ENCODE measurements at places on chromosomes 2 and 18.

DNA sequence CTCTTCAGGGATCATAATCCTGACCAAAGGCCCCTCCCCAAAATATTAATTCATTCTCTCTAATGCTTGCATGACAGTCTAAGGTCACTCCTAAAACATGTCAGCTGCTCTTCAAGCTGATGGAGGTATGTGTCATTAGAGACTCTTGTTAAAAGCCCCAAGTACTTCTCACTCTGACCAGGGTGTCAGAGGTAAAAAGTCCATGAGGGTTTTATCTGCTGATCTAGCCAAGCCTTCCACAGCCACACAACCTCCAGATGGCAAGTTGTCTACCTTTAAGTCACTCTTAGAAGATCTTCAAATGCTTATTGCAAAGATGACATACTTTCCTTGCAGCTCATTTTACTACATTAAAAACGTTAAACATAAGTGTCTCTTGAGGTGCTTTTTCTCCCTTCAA is 83.6 kb upstream of the ETAA1 start:
- DNase-seq: no peak

DNA sequence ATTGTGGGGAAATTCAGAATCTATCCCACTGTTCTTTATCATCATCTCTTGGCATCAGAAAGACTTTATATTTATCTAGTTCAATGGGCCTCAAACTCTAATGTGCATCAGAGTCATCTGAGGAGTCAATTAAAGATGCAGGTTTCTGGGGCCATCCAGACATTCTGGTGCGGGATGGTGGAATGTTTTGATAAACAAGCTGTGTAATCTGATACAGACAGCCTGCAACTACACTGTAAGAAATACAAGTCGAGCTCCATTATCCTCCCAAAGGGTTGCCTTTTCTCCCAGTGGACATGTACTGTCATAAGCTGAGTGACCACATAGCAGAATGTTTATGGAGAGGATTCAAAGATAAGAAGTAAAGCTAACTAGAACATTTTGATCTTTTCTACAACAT is 515.3 kb upstream of the DCC start:
- no peak for DNase-seq

DNA sequence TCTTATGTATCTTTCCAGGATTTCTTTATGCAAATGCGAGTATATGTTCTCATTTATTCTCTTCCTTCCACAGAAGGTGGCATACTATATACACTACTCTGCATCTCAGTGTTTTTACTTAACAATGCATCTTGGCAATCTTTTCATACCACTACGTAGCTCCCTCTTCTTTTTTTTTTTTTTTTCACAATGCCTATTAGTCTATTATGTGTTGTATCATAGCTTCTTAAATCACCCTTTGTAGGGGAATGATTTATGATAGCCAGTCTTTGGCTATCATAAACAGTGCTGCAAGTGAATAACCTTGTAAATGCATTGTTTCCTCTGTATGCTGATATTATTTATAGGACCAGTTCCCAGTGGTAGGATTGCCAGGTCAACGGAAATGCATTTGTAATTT is 204.2 kb downstream of the BABAM2 start:
- DNase-seq: no peak

GRCh38 chr2:136130511-136130910 is 12.6 kb upstream of the CXCR4 start:
- no peak for DNase-seq

GRCh38 chr2:219433666-219434467 is 776 bp upstream of the SPEG start:
- DNase-seq: no peak

DNA sequence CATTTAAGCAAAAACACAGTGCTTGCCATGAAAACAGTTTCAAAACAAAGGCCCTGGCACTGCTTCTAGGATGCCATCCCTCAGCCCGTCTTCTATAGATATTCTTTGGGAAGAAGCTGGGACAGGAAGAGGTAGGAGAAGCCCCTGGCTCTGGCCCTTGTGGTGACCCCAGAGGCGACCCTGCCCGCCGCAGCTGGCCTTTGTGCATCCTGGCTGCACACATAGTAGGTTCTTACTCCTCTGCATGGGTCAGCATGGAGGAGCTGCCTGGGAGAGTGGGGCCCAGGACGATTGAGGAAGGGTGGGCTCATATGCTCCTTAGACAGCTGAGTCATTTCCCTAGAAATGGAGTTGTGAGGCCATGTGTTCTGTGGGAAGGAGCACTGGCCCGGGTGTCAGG is 44.4 kb upstream of the OTOF start:
- DNase-seq: no peak

DNA sequence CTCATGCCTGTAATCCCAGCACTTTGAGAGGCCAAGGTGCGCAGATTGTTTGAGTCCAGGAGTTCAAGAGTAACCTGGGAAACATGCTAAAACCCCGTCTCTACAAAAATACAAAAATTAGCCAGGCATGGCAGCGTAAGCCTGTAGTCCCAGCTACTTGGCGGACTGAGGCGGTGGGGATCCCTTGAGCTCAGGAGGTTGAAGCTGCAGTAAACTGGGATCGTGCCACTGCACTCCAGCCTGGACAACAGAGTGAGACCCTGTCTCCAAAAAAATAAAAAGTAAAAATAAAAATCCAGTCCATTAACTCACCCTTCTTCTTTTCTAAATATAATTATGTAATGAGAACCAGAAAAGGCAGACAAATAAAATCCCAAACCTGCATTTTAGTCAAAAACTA is 8.2 kb downstream of the BAZ2B start:
- DNase-seq: no peak

- no peak for DNase-seq
Observed at GRCh38 chr18:1513519-1513918, 608.8 kb downstream of the ADCYAP1 start.

GRCh38 chr2:217412277-217412676 is 552.4 kb upstream of the TNP1 start:
- no peak for DNase-seq

GRCh38 chr2:177327009-177327408 is 62.5 kb upstream of the NFE2L2 start:
- DNase-seq: no peak

GRCh38 chr2:193895226-193895625 is 1700.5 kb upstream of the TMEFF2 start:
- no peak for DNase-seq

GRCh38 chr2:3035385-3036050 is 342.1 kb downstream of the EIPR1 start:
- no peak for DNase-seq

DNA sequence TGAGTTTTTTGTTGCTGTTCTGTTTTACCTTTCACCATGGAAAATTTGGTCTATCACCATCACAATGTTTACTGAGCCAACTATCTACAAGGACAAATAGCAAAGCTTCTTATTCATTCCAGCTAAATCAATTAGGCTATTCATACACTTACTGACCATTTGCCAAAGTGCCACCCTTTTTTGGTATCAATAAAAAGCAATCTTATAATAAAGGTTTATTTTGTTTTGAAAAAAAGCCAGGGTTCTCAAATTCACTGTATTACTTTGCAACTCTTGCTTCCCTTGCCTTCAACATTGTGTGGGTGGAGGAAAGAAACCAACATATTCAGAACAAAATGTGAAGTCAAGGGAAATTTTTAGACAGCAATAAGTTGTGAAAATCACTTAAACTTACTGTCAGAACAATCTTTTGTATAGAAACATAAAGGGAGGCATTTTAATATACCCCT is 15.3 kb downstream of the PELI1 start:
- DNase-seq: no peak

DNA sequence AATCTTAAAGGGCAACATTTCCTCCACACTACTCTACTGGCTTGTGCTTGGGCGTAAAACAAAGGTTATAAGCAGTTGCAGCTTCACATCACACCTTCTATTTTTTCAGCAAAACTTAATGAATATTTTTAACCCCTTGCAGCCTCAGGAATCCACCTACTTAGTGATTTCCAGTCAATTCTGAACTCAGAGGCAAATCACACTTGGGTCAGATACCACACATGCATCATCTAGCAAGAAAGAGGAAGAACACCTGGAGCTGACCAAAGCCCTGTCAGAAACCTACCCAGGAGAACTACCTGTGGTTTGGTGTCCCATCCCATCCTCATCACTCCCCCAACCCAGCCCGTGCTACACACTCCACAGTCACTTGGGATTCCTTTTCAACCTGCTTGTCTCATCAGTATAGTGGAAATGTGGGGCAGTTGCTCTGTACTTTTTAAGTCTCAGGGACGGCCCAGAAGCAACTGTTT is 25.5 kb downstream of the PIAS2 start:
- no peak for DNase-seq

- no peak for DNase-seq
Observed at GRCh38 chr18:49646873-49647272, 85.0 kb downstream of the LIPG start.

DNA sequence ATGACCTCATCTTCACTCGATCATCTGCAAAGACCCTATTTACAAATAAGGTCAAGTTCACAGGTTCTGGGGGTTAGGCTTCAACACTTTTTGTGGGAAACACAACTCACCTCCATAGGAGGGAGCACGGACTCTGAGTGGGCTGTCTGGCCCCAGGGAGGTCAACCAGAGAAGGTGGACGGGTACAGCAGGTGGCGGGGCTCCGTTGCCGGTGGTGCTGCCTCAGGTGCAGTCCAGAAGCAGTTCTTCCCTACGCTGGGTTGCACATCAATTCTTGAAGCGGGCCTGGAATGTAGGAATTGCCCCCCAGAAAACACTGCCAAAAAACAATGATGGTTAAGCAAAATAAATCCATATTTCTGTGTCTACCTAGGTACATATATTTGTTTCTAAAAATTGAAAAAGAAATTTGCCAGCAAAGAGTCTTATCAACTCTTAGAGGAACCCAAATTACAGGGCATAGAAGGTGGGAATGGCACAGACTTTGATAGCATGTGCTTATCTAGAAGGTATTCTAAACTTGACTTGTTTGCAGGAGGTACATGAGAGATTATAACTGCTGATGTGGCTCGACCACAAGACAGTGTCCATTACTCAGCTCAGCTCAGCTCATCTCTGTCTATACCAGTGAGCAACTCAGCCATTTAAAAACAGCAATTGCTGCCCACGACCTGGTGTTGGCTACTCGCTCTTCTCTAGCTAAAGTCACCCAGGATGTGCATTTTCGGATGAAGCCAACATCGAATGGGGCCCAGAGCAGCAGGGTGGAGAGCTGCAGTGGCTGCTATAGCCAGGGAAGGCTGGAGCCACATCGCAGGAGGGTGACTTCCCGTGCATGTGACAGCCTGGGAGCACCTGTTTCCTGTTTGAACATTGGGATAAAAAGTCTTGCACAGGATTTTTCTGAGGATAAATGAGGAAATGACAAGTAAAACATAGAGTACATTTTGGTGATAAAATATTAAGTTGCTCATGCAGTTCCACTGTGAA is 128.7 kb downstream of the RNF144A start:
- no peak for DNase-seq

DNA sequence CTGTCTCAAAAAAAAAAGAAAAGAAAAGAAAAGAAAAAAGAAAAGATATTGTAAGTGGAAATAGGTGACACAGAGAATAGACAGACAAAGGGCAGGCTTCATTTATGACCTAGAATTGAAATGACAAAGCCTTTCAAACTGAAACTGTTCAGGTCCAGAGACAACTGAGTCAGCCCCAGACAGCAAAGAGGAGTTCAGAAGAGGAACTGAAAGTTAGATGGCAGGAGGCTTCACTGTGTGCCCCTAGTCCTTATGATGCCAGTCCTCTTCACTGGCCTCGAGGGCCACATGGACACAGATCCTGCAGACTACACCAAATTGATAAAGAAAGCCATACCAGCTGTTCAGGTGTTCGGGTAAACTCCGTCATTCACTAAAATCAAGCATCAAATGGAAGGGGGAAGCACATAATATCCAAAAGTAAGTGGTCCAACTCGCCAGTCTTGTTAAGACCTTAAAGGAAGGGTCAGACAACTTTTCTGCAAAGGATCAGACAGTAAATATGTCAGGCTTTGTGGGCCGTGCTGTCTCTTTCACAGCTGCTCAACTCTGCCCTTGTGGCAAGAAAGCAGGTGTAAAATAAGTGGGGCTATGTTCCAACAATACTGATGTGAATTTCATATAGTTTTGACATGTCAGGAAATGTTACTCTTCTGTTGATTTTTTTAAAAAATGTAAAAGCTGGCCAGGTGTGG is 231.9 kb upstream of the MGAT5 start:
- no peak for DNase-seq

GRCh38 chr2:168694866-168695265 is 107.6 kb upstream of the NOSTRIN start:
- no peak for DNase-seq

DNA sequence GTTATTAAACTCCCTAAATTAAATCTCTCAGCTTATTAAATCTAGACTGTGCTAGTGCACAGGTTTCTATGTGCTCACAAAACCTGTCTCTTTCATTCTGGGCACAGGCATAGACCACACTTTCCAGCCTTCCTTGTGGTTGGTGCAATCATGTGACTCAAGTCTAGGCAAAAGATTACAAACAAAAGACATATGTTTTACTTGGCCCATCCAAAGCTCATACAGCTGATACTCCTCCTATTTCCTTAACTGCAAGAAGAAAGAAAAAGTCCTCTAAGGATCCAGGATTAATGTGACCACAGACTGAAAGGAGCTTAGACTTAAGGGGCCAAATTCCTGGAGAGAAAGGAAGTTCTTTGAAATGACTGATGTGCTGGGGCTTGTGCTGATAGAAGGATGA is 731.3 kb upstream of the RAB6C start:
- no peak for DNase-seq

GRCh38 chr2:181218401-181218821 is 238.0 kb downstream of the UBE2E3 start:
- no peak for DNase-seq

- DNase-seq: no peak
Observed at GRCh38 chr2:31199206-31199605, 18.1 kb downstream of the CAPN14 start.

DNA sequence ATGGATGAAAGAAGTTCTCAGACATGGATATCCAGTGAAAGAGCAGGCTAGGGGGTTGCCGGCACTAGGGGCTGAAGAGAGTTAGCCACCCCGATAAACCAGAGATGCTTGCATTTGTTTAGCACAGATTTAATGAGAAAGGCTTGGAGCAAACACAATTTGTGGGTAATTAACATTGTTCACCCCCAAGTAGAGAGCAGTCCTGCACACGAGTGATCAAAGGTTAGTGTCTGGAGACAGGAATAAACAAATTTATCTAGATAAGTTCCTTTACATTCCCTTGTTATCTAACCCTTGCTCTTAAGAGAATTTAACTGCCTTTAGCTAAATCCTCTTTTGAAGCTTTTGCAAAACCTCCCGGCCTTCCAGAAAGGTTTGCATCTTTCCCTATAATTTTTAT is 23.9 kb downstream of the HTR2B start:
- DNase-seq: no peak

GRCh38 chr2:179180242-179180641 is 84.4 kb downstream of the SESTD1 start:
- DNase-seq: no peak
